ENCODE measurements at places on chromosomes 4 and X.
A peak's percentile ranks its signal among the peaks of the same experiment; 100 is the strongest.

- DNase-seq, result no peak
These were observed 1295.8 kb upstream of the TENM3 start for GRCh38 chr4:180947425-180947824.

GRCh38 chr4:59553063-59553720, 1646.9 kb upstream of the ADGRL3 start:
- no peak for DNase-seq

DNA sequence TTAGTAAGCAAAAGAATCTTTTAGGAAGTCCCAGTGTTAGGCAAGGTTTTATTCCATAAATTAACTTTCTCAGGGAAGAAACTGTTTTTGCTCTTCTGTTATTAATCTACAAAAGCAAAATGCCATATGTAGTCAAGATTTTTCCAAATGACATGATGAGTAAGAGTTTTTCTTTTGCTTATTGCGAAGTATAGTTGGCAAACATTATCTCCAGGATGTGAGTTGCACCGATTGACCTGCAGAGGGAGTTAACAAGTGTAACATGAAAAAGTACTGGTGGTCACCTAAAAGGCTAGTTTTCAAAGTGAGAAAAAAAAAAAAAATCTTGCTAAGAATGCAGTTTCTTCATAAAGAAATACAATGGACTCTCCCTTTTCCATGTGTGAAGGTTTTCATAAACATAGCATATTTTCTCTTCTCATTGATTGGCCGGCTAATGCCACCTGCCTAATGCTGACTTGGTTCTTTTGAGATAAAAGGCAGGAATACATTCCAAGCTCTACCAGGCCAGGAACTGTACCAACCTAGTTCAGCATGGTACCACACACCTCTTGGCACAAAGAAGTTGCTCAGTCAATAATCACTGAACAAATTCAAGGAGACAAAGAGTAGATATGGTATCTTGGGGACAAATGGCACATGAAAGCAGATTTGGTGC, 100.2 kb downstream of the LNX1 start:
- DNase-seq, result no peak

GRCh38 chrX:123256378-123256777, 72.3 kb downstream of the GRIA3 start:
- DNase-seq, result no peak

- no peak for DNase-seq
These were observed 63.9 kb upstream of the HOPX start for GRCh38 chr4:56745042-56745441.

GRCh38 chr4:78644744-78645330, 93.3 kb downstream of the ANXA3 start:
- no peak for DNase-seq

GRCh38 chr4:67087897-67088296, 457.4 kb downstream of the CENPC start:
- peak; percentile 7 for DNase-seq

- DNase-seq, result no peak
These were observed 310.5 kb downstream of the RAPGEF2 start for GRCh38 chr4:159413306-159413943.

DNA sequence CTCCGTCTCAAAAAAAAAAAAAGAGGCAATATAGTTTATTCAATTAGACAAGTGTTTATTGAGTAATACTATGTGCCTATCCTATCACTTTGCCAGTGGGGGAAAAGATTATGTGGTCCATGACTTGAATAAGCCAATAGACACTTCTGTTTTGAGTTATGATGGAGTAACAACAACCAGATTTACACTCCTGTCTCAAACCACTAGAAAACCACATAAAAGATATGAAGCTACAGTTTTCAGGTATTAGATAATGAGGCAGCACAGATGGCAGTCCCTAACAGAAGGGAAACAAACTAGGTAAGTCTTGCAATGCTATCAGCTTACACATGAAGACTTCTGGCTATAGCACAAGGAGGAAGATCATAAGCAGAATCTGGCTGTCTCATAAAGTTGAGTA, 22.5 kb downstream of the NFXL1 start:
- no peak for DNase-seq

- DNase-seq, result no peak
These were observed 55.3 kb upstream of the RAPGEF2 start for GRCh38 chr4:159047478-159048165.

- DNase-seq, result no peak
These were observed 63.2 kb upstream of the CT83 start for GRCh38 chrX:116526010-116526409.

- DNase-seq, result no peak
These were observed 37.9 kb upstream of the GALNT7 start for GRCh38 chr4:173130687-173131086.

DNA sequence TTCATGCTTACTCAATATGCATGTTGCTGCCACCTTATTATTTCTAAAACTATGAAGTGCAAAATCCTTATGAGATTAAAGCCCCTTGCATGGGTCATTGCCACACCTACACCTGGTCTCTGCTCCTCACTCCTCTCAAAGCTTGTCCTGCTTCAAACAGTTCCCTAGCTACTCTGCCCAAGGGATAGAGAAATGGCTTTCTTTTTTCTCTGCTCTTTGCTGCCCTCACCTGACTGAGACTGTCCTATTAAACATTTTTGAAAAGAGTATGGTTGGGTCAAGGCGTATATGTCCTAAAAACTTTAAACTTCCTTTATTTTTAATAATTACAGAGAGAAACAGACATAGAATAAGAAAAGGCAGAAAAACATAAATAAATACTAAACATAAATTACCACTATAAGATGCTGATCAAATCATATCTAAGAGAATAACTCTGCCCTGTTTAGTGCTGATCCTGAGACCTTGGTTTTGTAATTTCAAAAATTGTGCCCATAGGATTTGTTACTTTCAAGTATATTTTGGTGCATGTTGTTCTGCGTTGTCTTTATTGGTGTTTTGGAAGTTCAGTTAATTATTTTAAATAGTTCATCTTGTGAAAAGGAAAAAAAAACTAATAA, 704.9 kb upstream of the PABPC4L start:
- DNase-seq, result no peak

DNA sequence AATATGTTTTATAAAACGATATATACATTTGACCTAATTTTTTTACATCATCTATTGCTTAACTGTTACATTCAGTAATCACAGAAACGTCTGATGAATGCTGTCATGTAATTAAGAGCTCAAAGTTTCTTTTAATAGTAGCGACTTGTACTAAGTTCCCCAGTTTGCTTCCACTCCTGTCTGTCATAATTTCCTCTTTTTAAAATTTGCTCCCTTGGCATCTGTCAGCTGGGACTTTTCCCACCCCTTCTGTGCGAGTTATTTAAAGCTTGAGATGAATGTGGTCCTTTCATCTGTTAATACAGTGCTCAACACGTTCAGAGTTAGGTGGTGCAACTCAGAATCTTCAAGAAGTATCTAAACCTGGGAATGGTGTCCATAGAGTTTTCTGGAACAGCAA, 1.2 kb downstream of the RAP1GDS1 start:
- no peak for DNase-seq

- no peak for DNase-seq
These were observed 13.7 kb downstream of the CTAG1A start for GRCh38 chrX:154598656-154599055.

DNA sequence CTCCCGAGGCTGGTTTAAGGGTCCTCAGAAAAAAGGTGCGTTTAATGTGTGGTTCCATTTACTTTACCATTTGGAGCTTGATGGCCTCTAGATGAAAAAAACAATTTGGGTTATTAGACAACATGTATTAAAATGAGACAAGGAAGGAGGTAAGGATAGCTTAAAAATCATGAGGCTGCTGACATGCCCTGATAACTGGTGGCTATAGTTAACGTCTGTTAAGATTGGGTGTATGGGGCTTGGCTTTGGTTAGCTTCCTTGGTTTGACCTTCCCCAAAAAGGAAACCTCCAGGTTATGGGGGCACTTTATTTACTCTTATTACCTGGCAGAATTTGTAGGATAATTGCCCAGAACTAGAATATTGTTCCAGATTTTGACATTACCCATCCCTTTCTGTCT, 51.5 kb downstream of the HMGB2 start:
- DNase-seq, result no peak

GRCh38 chrX:125203365-125203736, 116.3 kb upstream of the TEX13C start:
- DNase-seq, result no peak

DNA sequence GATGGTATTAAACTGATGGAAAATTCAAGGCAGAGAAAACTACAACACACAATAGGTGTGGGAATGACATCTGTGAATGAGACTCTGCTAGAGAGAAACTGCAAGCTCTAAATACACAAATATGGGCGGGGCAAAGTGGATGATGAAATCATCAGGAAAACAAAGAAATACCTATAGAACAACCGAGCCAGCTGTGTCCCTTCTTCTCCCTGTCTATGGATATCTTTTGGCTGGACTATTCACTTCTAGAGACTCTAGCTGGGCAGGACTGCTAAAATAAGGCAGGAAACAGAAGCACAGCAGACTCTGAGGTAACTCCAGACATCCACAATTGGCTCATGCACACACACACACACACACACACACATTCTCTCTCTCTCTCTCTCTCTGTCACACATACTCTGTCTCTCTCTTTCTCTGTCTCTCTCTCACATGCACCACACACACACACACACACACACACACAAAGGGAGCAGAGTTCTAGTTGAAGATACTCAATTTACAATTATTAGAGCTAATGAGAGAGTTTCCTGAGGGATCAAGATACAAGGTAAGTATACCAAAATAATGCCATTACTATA, 27.2 kb upstream of the EDNRA start:
- DNase-seq, result no peak

GRCh38 chr4:156496797-156497196, 474.8 kb downstream of the PDGFC start:
- no peak for DNase-seq

DNA sequence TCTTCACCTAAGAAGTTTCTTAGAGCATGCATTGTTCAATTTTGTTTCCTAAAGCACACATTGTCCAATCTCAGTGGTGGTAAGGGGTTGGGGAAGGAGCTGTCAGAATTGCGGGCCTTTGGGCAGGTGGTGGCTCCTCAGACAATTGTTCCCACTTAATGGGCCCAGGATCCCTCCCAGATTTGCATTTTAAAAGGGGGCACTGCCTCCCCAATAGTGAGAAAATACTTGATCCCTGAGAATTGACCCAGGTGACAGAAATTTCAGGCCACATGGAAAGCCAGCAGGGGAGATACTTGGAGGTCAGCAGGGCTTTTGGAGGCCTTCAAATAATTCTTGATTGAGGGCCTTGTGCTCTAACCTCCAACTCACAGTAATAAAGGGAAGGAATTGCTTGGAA, 217.1 kb downstream of the ZNF674 start:
- no peak for DNase-seq

- no peak for DNase-seq
These were observed 56.5 kb downstream of the FBXL5 start for GRCh38 chr4:15598644-15599043.

DNA sequence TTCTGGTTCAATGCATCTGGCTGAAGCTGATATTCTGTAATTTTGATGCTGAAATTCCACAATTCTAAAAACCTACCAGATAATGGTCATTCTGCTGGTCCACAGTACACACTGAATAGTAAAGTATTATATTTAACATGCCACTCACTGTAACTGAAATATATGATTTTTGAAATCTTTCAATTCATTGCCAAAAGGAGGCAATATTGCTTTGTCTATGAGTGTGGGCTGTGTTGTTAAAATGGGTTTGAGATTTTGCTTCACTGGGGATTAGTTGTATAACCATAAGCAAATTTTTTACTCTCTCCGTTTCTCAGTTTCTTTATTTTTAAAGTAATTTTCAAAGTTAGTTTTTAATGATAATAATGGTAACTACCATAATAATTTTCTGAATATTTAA, 1404.1 kb upstream of the IGFBP7 start:
- DNase-seq, result no peak

DNA sequence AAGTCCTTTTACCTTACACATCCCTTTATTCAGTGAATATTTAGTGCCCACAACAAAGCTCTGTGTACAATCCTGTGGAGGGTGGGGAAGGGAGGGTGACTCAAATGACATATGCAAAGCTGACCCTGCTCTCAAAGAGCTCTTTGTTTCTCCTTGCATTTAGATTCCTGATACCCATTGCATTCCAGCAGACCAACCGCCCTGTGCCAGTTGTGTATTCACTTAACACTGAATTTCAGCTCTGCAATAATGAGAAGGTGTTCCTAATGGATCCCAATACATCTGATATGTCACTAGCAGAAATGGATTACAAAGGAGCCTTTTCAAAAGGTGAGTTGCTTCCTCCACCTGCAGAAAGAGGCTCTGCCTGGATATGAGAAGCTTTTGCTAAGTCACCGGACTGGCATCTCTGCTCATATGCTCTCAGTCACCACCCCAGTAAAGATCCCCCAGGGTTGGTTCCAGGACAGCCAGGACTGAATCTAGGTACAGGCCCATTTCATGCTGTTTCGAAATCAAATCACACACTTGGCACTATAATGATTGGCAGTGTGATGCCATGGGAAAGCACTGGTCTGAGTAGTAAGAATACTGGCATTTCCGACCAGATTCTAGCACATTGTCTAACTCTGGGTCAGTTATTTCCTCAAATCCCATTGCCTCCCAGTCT, 17.1 kb upstream of the ANXA3 start:
- DNase-seq, result no peak

GRCh38 chr4:3524920-3525319, 7.3 kb downstream of the LRPAP1 start:
- no peak for DNase-seq

DNA sequence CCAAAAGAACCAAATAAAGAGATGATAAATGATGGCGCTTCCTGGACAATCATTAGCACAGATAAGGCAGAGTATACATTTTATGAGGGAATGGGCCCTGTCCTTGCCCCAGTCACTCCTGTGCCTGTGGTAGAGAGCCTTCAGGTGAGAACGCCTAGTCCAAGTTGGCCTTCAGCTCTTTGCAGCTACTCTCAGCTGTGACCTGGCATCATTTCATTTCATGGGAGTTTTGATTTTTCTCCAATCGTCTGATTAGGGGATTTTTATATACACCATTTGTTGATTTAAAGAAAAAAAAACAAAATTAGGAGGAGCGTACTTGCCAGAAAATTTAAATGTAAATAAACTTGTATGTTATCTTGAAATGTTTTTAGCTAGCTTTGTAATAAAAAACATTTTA, 60.4 kb downstream of the CCKAR start:
- no peak for DNase-seq

GRCh38 chrX:84690228-84690627, 188.0 kb upstream of the HDX start:
- no peak for DNase-seq

GRCh38 chr4:40421839-40422708, 86.9 kb downstream of the CHRNA9 start:
- DNase-seq, result no peak

GRCh38 chr4:113998531-113998930, 19.1 kb upstream of the ARSJ start:
- no peak for DNase-seq

- DNase-seq, result no peak
These were observed 11.8 kb upstream of the PGK1 start for GRCh38 chrX:78092296-78092695.

- DNase-seq, result no peak
These were observed 3.2 kb downstream of the TMEM165 start for GRCh38 chr4:55398966-55399365.

All from stimulated activated CD4-positive, alpha-beta T cell treated with anti-CD3 and anti-CD28 coated beads, Interleukin-1b, Interleukin-23, amount 100 ng/mL, for 1 hour (primary cell).